Activated CD4-positive, alpha-beta T cell treated with anti-CD3 and anti-CD28 coated beads for 36 hours (primary cell): ENCODE measurements at places on chromosomes 4 and X. TPM values are rescaled to one million over a fixed set of nuclear protein-coding genes. Genes with fewer than 3 reads are reported as not detected.

- DNase-seq = no peak
Measured at GRCh38 chr4:106868381-106869035, 167.6 kb downstream of the DKK2 start.

DNA sequence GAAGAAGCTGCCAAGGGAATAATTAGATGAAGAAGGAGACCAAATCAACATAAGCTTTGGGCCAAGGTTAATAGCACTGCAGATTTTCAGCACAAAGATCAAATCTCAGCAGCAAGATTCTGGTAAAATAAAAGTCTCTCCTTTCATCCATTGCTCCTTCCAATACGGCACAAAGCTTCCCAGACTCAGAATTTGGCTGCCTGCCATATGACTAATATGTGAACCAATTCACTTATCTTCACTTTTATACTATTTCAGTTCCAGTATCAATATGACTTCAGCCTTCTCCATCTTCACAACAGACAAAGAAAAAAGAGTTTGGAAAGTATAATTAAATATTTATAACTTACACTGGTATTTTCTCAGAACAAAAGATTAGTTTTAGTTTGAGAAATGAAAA, 978.3 kb upstream of the GRID2 start:
- no peak for DNase-seq

- DNase-seq = no peak
Measured at GRCh38 chr4:120692964-120693363, 229.6 kb downstream of the PRDM5 start.

- DNase-seq = peak; percentile 28
Measured at GRCh38 chr4:168710353-168710946, 213.6 kb downstream of the PALLD start.

SEC24D gene
- total RNA-seq = 28.5 TPM
